K562 (cell line): ENCODE measurements at places on chromosomes 5 and 9. TPM values are rescaled to one million over a fixed set of nuclear protein-coding genes. Genes with fewer than 3 reads are reported as not detected.

The CDX1 gene
- not detected in 2 replicates for polyA plus RNA-seq

The EMB gene
- not detected in 2 replicates for polyA plus RNA-seq

The RORB gene
- polyA plus RNA-seq, result not detected in 2 replicates

The FREM1 gene
- polyA plus RNA-seq, result 0.05 TPM in 1 of 2 replicates, not detected in the other

The PFN3 gene
- not detected in 2 replicates for polyA plus RNA-seq

The SOHLH1 gene
- polyA plus RNA-seq, result 0.24 TPM in 1 of 2 replicates, not detected in the other

The CCDC192 gene
- 0.45 TPM in 1 of 2 replicates, not detected in the other for polyA plus RNA-seq

DNA sequence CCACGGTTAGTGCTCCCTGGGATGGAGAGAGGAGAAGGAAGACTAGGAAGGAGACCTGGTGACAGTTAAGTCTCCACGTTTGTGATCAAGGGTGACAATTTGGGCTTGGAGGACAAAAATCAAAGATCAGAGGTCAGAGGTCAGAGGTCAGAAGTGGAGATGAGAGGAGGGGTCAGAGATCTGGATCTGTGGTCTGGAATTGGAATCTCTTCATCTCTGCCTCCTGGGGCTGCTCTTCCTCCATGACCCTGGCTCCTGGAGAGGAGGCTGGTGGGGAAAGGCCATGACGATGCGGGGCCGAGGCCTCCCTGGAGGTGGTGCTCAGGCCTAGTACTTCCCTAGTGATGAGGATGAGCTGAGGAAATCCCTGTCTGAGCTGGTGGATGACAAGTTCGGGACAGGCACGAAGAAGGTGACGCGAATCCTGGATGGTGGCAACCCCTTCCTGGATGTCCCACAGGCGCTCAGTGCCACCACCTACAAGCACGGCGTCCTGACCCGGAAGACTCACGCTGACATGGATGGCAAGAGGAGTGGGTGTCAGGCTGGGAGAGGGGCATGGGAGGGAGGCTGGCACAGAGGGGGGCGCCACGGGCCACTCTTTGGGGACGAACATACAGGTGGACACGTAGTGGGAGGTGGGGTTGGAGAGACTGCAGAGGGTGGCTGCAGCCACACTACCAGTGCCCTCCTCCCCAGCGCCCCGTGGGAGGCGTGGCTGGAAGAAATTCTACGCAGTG is 41.0 kb downstream of the PSD2 start:
- H3K4me1 ChIP-seq, result no peaks in the 10 kb centered on the region
- H3K27ac ChIP-seq, result no peak overlapping the region
- H3K27me3 ChIP-seq, result no peaks in the 10 kb centered on the region
- no peaks in the 10 kb centered on the region for H3K36me3 ChIP-seq
- no peak for DNase-seq

GRCh38 chr9:22100626-22101025 is 91.5 kb upstream of the CDKN2B start:
- no peak overlapping the region for H3K27ac ChIP-seq
- H3K4me3 ChIP-seq, result no peak overlapping the region
- DNase-seq, result no peak

GRCh38 chr9:134889386-134890154 is 9.0 kb downstream of the FCN2 start:
- DNase-seq, result no peak
- peaks cover 18% of the 10 kb centered on the region for H3K27me3 ChIP-seq
- H3K4me3 ChIP-seq, result no peak overlapping the region
- no peak overlapping the region for H3K27ac ChIP-seq
- H3K4me1 ChIP-seq, result no peaks in the 10 kb centered on the region
- no peaks in the 10 kb centered on the region for H3K36me3 ChIP-seq

DNA sequence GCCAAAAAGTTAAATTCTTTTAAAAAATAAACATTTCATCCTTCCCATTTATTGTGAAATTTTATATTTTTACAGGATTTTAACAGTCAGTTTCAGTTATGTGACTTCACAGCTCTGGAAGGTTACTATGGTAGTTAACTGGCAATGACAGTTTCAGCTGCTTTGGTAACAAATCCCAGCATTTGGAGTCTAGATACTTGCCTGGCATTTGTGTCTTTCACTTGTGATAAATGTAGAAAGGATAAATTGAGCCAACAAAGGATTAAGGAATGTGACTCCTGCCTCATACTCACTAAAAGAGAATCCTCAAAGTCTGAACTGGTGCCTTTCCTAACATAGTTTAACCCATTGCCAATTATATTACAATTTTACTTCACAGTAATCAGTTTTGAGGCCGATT is 315.5 kb downstream of the FER start:
- H3K27me3 ChIP-seq, result no peaks in the 10 kb centered on the region
- no peak overlapping the region for H3K4me3 ChIP-seq
- H3K36me3 ChIP-seq, result no peaks in the 10 kb centered on the region
- no peak for DNase-seq
- H3K4me1 ChIP-seq, result no peaks in the 10 kb centered on the region
- H3K27ac ChIP-seq, result no peak overlapping the region

GRCh38 chr5:175460552-175460951 is 16.6 kb upstream of the DRD1 start:
- no peak overlapping the region for H3K4me3 ChIP-seq
- peaks cover 45% of the 10 kb centered on the region for H3K27me3 ChIP-seq
- no peak overlapping the region for H3K27ac ChIP-seq
- no peak for DNase-seq

DNA sequence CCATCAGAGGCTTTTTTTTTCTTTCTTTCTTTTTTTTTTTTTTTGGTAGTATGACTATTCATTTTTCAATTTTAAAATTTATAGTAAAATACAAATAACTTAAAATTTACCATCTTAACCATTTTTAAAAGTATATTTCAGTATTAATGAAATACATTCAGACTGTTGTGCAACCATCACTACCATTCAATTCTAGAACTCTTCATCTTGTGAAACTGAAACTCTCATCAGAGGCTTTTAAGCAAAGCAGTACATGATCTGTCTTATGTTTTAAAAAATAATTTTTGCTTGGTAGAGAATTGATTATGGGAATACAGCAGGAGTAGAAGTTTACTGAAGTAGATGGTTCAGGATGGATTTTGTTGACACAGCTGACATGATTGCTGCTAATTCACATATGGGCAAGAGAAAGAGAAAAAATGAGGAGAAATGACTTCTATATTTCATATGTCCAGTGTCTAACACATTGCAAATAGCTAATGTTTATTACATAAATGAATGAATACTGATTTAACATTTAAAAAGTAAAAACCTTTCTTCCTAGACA is 13.4 kb downstream of the ELOVL7 start:
- no peak overlapping the region for H3K27ac ChIP-seq
- no peak for DNase-seq
- no peaks in the 10 kb centered on the region for H3K36me3 ChIP-seq
- H3K27me3 ChIP-seq, result no peaks in the 10 kb centered on the region
- no peak overlapping the region for H3K4me3 ChIP-seq

DNA sequence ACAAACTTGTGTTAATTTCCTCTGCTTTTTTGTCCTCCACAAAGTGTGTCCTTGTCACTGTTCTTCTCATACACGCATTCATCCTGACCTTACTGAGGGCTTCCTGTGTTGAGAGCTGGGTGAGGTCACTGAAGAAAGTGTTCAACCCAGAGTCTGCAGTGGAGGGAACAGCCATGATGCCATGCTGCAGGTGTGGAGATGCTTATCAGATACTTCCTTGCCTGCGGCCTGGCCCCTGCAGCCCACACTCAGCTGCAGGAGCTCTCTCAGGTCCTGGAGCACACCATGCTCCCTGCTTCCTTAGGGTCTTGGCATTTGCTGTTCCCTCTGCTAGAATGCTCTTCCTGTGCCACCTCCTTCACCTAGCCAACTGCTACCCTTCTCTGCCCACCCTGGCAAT is 108.1 kb upstream of the SPRY4 start:
- H3K27ac ChIP-seq, result no peak overlapping the region
- H3K4me1 ChIP-seq, result no peaks in the 10 kb centered on the region; the same call in 2 of the 3 replicates
- no peak for DNase-seq

GRCh38 chr5:3518051-3518450 is 77.6 kb upstream of the IRX1 start:
- no peak for DNase-seq
- peaks cover 2% of the 10 kb centered on the region; the same call in 2 of the 3 replicates for H3K27me3 ChIP-seq
- H3K36me3 ChIP-seq, result no peaks in the 10 kb centered on the region
- no peaks in the 10 kb centered on the region for H3K4me1 ChIP-seq
- no peak overlapping the region for H3K4me3 ChIP-seq
- H3K27ac ChIP-seq, result no peak overlapping the region

- no peaks in the 10 kb centered on the region for H3K36me3 ChIP-seq
- no peaks in the 10 kb centered on the region for H3K4me1 ChIP-seq
- no peak for DNase-seq
- H3K27me3 ChIP-seq, result no peaks in the 10 kb centered on the region
Observed at GRCh38 chr5:180975338-180975737, 13.3 kb upstream of the BTNL3 start.

DNA sequence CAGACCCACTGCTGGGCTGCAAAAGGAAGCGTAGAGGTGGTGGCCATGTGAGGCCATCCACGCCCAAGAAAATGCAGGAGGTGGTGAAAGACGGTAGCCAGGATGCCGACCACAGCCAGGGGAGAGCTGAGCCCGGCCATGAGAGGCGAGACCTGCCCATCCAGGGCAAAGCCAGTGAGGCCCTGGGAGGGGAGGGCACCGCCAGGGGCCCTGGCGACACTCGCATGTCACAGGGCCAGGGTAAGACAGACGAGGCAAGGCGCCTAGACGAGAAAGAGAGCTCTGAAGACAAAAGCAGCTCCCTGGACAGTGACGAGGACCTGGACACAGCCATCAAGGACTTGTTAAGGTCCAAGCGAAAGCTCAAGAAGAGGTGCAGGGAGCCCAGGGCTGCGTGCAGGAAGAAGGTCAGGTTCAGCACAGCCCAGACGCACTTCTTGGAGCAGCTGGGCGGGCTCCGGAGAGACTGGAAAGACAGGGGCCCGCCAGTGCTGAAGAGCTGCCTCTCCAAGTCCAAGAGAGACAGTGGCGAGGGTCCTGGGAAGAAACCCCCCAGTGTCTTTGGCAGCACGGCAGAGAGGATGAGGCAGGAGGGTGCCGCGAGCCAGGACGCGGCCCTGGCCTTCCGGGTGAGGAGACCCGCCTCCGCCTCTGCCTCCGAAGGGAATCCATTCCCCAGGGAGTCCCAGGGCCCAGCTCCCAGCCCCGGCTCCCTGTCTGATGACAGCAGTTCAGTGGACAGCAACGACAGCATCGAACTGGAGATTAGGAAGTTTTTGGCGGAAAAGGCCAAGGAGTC is 6.9 kb downstream of the PPP1R26 start:
- H3K27me3 ChIP-seq, result no peaks in the 10 kb centered on the region
- peaks cover 10% of the 10 kb centered on the region for H3K4me1 ChIP-seq
- no peak for DNase-seq
- no peak overlapping the region for H3K4me3 ChIP-seq
- peaks cover 51% of the 10 kb centered on the region; the same call in 1 of the 3 replicates for H3K36me3 ChIP-seq

GRCh38 chr5:9245071-9245470 is 300.8 kb downstream of the SEMA5A start:
- H3K27me3 ChIP-seq, result no peaks in the 10 kb centered on the region
- H3K36me3 ChIP-seq, result no peaks in the 10 kb centered on the region
- no peak overlapping the region for H3K4me3 ChIP-seq
- no peaks in the 10 kb centered on the region for H3K4me1 ChIP-seq

DNA sequence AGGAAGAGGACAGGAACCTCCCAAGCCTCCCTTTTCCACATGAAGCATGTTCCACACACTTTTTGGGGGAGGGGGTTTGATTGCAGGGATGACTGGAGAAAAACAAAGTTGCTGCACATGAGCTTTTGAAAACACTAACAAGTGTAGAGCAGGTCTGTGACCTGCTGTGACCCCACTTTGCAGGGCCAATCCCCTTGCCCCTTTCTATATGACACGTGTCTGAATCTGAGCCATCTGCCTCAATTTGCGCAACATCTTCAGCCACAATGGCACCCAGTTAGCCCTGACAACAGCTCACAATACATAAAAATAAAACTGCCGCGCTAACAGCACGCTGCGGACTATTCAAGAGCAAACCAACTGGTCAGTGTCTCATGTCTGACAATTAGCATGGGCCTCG is 227.8 kb upstream of the TBCA start:
- peaks cover 7% of the 10 kb centered on the region; the same call in 1 of the 3 replicates for H3K36me3 ChIP-seq
- no peaks in the 10 kb centered on the region for H3K27me3 ChIP-seq
- H3K27ac ChIP-seq, result no peak overlapping the region
- no peak for DNase-seq

GRCh38 chr9:92807757-92808725 is 43.4 kb upstream of the BICD2 start:
- peaks cover 30% of the 10 kb centered on the region for H3K4me1 ChIP-seq
- H3K4me3 ChIP-seq, result no peak overlapping the region
- peaks cover 52% of the 10 kb centered on the region for H3K27me3 ChIP-seq
- DNase-seq, result no peak

DNA sequence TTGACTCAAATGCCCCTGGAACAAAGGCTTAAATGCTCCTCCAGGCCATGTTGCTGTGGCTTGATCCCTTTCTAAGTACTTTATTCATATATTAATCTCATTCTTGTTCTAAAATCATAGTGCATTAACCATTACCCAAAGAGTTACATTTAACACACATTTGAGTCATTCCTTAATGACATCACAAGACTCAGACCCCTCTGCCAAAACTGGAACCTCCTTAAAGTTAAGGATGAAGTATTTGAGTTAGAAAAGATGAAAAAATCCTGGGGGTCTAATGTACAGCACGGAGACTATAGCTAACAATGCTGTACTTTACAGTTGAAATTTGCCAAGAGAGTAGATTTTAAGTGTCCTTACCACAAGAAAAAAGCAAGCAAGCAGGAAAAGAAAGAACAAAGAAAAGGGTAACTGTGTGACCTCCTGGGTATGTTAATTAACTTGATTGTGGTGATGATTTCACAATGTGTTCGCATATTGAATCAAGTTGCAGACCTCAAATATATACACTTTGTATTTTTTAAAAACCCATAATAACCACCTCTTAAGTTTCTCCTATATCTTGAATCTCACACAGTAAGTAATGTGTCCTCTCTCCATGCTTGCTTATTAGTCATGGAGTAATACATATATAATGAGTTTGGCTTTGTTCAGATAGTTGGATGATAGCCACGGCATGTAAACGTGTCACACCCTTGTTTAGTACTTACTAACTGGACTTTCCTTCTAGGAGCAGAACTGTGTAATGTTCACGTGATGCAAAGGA is 376.9 kb downstream of the SEMA5A start:
- H3K4me1 ChIP-seq, result no peaks in the 10 kb centered on the region
- H3K27me3 ChIP-seq, result no peaks in the 10 kb centered on the region
- H3K27ac ChIP-seq, result no peak overlapping the region
- no peak overlapping the region for H3K4me3 ChIP-seq
- DNase-seq, result no peak
